ENCODE measurements at places on chromosomes 6 and 20. TPM values are rescaled to one million over a fixed set of nuclear protein-coding genes. Genes with fewer than 3 reads are reported as not detected.
A peak's percentile ranks its signal among the peaks of the same experiment; 100 is the strongest.

DNA sequence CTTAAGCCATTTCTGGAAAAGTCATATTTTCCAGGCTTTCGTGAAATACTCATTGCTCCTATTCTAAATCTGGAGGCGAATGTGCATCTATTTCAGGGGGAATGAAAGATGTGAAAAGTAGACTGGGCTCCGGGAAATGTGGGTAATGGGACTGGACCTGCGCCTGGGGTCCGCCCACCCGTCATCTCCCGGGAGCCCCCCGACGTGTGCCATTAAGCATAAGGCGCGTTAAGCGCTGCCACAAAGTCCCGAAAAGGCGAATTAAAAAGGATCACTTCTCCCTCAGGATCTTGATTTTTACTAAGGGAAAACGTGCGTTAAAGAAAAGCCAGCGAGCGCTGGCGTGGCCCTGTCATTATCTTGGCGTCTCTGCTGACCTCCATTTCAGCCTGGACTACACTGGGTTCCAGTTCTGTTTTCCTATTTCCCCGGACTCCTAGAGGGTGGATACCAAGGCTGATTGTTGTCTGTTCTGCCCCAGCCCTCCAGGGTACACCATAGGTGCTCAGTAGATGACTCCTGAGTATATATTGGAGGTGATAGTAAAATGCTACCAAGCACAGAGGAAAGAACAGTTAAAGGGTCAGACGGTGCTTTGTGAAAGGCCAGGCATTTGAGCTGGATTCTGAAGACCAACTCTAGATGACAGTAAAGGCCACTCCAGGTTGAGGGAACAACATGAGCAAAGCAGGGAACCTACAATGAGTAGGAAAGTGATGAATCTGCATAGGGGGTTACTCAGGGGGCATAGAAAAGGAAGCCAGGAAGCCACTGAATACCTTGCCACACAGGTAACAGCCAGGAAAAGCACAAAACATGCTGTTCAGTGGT is 89.2 kb upstream of the ARID1B start:
- no peak for DNase-seq

GRCh38 chr20:36677422-36677771 is 31.4 kb upstream of the SLA2 start:
- no peak for DNase-seq

GRCh38 chr6:163572612-163573011 is 158.1 kb downstream of the QKI start:
- no peak for DNase-seq

GRCh38 chr20:32495217-32495565 is 89.9 kb downstream of the NOL4L start:
- DNase-seq, result no peak

- DNase-seq, result no peak
Measured at GRCh38 chr20:24452498-24453127, 16.8 kb upstream of the SYNDIG1 start.

- no peak for DNase-seq
Measured at GRCh38 chr6:158669145-158670035, 19.5 kb downstream of the SYTL3 start.

GRCh38 chr6:75102301-75102700 is 103.6 kb downstream of the COL12A1 start:
- no peak for DNase-seq

CPXM1 gene
- 0.86 TPM for total RNA-seq

CDH26 gene
- total RNA-seq, result 5.2 TPM

- DNase-seq, result no peak
Measured at GRCh38 chr20:2108987-2109386, 7.4 kb downstream of the STK35 start.

GRCh38 chr6:155523821-155524651 is 68.4 kb upstream of the NOX3 start:
- no peak for DNase-seq

GRCh38 chr20:21559305-21559704 is 45.4 kb upstream of the NKX2-2 start:
- DNase-seq, result no peak

GRCh38 chr20:46879386-46879785 is 15.3 kb upstream of the EYA2 start:
- DNase-seq, result no peak

NKX2-2 gene
- total RNA-seq, result not detected

DNA sequence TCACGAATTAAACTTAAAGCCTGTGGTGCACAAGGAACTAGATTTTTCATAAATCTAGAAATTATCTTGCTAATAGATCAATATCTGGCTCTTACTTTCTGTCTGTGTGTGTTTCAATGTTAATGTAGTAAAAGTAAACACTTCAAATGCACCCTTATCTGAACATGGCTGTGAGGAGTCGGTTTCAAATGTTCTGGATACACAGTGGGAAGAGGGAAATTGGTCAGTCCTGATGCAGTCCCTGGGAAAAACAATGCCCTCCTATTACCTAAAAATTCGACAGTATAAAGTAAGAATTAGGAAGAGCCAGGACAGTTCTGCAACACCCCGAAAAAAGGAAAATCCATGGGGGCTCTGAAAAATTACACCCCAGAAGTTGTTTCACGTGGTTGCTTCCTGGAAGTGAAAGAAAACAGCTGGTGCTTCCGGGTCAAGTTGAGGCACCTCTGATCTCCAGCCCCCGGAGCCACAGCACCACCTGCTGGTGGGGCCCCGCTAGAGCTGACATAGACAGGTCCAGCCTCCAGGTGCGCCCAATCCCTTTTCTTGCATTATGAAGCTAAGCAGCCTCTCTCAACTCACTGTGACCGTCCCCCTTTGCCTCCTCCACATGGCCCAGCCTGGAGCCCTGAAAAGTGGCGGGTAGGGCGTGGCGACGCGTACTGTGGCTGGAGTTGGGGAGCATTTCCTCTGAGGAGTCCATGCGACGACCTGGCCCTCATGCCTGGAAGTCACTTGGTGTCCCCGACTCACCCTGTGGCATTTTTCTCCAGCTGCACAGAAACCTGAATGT is 8.3 kb downstream of the SEMG2 start:
- DNase-seq, result peak; percentile 18

FNDC1 gene
- not detected for total RNA-seq

PI3 gene
- total RNA-seq, result 0.51 TPM

TINAG gene
- total RNA-seq, result not detected

TGM3 gene
- total RNA-seq, result not detected

DNA sequence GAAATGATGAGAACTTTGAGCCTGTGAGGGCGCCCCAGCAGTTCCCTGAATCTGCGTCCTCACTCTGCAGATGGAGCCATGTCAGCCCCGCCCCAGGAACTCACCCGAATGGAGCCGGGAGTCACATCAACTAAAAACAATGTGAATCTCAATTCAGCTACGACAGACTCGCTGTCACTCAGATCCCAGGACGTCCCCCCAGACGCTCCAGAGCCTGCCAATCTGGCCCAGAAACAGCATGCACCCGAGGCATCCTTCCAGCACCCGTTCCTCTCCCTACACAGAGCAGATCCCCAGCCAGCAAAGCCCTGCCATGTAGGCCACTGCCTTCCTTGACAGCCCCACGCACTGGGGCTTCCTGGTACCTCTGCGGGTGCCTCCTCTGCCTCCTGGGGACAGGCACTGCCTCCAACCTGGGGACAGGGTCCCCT is 248.0 kb downstream of the TTLL2 start:
- DNase-seq, result no peak

GPX5 gene
- not detected for total RNA-seq

GRCh38 chr6:74901576-74901975 is 304.3 kb downstream of the COL12A1 start:
- no peak for DNase-seq

HLA-DQB1 gene
- 28.1 TPM for total RNA-seq

GSTA2 gene
- total RNA-seq, result not detected

SASH1 gene
- 0.26 TPM for total RNA-seq

- DNase-seq, result peak; percentile 25
Measured at GRCh38 chr6:41901882-41902519, 6.8 kb upstream of the USP49 start.

ZBTB12 gene
- total RNA-seq, result 1.5 TPM

GRCh38 chr6:156970595-156971112 is 193.5 kb downstream of the ARID1B start:
- no peak for DNase-seq

- no peak for DNase-seq
Measured at GRCh38 chr20:1430004-1430451, 36.6 kb downstream of the NSFL1C start.

DNA sequence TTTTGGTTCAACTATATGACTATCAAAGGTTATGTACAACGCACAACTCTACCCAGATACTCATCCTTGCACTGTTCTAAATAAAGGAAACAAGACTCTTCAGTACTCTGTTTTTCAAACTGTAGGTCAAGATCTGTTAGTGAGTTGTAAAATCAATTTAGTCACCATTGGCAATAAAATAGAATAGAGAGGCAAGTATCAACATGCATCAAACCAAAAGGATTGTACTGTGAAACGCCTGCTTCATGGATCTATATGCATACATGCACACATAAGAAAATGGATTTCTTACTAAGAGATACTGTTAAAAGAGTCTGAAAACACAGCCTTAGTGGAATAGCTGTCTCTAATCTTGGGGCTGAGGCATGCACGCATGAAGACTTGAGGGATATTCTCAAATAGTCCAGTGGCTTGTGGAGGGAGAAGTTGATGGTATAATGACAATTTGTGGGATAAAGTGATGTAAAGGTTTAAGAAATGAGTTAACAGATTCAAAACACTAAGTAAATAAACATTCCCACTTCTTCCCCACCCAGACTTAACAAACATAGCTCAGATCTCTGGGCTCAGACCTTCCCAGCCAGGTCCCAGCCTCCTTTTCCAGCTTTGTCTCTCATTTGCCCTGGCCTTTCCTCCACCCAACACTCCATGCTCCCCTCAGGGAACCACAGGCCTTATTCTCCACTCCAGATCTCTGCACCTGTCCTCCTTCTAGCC is 10.7 kb upstream of the LZTS3 start:
- DNase-seq, result no peak

- DNase-seq, result no peak
Measured at GRCh38 chr20:34978092-34978744, 22.6 kb downstream of the MYH7B start.

PRKN gene
- 3.4 TPM for total RNA-seq

DNA sequence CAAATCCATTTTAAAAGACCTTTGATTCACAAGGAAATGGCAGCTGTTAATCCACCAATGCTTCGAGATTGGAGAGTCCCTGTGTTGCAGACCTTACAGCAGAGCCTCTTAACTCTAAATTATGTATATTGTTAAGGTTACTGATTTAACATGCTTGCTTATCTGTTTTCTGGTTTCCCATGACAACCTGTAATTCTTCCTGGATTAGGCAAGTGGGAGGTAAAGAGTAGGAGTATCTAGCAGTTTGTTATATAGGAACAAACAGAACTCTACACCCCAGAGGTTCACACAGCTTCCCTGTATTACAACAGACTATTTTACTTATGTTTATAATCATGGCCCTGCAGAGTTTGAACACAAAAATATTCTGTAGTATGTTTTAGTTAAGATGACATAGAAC is 39.5 kb downstream of the NKX2-4 start:
- no peak for DNase-seq

- DNase-seq, result no peak
Measured at GRCh38 chr6:8462694-8463093, 27.3 kb upstream of the SLC35B3 start.

LAMA4 gene
- total RNA-seq, result not detected

DNA sequence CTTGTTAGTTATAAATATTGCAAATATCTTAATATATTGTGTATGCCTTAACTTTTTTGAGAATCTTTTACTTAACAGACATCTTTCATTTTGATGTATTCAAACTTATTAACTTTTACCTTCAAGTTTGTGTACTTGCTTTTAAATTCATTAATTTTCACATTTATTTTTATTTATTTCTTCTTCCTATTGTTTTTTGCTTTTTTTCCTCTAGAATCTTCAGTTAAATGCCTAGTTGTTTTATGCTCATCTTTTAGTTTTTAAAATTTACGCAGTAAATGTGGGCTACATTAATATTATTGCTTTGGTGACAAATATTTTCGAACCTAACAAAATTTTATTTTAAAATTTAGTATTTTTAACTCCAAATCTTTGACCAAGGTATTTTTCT is 89.0 kb downstream of the TNFAIP3 start:
- no peak for DNase-seq

DNA sequence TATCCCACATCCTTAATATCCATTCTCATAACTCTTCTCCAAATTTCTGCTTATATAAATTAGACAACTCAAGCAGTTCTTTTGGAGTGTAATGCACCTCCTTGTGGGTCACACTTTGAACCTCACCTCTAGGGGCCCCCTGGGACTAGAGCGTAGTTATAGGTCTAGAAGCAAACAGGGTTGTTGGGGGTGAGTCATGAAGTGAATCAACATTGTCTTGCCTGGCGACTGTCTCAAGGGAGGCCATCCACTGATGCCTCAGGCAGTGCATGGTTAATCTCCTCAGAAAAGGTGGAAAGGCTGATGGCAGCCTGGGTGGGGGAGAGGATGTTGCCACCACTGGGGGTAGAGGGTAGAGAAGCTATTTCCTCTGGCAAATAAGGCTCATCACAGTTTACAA is 129.1 kb downstream of the TNFRSF21 start:
- DNase-seq, result no peak

DNA sequence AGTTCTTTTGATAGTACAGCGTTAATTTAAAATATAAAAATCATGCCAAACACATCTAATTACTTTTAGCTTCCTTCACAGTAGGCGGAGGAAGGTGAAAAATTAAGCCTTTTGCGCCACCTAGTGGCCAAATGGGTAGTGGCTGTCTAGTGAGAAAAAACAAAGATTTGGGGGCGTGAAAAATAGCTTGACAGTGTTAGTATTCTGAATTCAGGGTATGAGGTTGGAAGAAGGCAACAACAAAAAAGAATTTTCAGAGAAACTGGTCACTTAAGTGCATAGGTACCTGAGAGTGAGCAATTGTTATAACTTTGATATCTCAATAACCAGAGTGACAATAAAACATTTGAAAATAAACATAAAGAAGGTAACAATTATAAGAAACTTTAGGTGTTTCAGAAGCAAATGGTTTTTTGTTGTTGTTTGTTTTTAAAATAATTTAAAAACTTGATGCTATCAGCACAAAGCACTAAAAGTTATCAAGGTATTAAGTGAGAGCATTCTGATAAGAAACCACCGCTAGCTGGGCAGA is 14.3 kb downstream of the PSMB9 start:
- DNase-seq, result peak; percentile 86

DNA sequence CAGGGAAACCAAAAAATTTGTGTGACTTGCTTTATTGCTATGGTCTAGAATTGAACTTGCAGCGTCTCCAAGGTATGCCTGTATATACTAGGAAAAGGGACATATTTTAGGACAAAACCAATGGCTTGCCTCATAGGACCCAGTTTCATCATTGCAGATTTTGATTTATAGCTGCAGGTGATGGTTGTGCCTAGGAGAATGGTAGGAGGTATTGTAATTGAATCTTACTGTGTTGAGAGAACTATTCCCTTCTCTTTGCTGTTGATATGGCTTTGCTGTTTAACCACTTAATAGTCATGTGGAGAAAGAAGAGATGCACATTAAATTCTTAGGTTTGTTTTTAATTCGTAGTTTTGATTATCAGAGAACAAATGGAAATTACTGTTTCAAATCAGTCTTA is 16.4 kb downstream of the DSTN start:
- DNase-seq, result no peak

- DNase-seq, result no peak
Measured at GRCh38 chr6:88298066-88298845, 132.1 kb upstream of the CNR1 start.

GRCh38 chr6:29760328-29760727 is 37.1 kb downstream of the HLA-F start:
- DNase-seq, result no peak

PDYN gene
- total RNA-seq, result not detected

CD40 gene
- 2.2 TPM for total RNA-seq

HCRTR2 gene
- total RNA-seq, result not detected

All from T-cell (primary cell).